ACHN (cell line): ENCODE measurements at places on chromosomes 7 and 10.

DNA sequence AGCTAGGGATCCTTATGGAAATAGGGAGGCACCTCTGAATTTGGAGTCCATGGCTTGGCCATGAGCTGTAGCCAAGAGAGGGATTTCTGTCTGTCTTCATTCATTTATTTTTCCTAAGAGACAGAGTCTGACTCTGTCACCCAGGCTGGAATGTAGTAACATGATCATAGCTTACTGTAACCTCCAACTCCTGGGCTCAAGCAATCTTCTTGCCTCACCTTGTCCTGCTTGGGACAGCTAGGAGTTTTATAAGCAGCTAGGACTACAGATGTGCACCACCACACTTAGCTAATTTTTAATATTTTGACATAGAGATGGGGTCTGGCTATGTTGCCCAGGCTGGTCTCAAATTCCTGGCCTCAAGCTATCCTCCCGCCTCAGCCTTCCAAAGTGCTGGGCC lies 8.5 kb upstream of the HABP2 start:
- DNase-seq = no peak

DNA sequence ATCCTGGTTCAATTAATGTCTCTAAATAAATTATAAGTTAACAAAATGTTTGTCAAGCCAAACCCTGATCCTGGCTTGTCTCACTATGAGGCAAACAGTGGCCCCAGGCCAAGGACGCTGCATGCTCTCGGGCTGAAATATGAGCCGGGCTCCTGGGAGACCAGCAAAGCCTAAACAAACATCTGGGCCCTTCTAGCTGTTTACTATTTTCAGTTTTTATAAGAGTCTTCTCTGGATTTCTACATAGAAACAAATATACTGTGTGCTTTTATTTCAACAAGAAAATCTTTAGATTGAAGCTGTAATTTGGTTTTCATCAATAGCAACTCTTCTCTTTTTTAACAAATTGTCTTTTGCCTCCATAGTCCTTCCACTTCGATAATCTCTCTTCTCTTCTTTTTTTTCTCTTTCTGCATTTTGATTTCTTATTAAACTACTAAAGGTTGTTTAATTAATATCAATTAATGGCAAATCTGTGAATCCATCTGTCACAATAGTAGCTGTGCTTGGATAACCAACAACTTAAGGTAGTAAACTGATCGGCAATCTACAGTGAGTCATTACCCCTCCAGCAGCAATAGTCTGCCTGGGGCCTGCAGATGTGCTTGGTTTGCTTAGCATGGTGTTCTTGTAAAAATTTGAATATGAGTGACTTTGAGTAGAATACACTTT lies 83.3 kb upstream of the DNAJC1 start:
- no peak for DNase-seq

DNA sequence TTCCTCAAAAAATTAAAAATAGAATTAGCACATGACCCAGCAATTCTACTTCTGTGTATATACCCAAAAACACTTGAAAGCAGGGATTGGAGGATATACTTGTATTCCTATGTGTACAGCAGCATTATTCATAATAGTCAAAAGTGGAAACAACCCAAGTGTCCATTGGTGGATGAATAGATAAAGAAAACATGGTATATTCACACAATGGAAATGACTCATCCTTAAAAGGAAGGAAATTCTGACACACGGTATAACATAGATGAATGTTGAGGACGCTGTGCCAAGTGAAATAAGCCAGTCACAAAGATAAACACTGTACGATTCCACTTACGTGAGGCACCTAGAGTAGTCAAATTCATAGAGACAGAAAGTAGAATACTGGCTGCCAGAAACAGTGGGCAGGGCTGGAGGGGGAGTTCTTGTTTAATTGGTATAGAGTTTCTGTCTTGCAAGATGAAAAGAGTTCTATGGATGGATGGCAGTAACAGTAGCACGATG lies 26.6 kb upstream of the KAT6B start:
- DNase-seq = no peak

DNA sequence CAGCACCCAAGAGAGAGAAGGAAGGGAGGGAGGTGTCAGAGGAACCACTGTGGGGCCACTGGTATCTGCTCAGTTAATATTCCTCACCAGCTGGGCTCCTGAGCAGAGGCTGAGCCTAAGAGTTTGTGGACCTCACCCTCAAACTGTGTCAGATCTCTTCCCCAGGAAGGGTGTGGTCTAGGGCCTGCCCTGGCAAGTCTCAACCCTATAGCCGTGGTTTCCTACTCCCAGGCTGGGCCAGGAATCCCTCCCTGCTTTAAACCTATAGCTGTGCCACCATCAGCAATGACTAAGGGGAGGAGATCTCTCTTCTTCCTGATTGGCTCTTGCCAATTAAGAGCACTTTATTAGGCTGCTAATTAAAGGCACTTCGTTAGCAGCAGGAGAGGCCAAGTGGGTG lies 29.9 kb downstream of the POLL start:
- no peak for DNase-seq

GRCh38 chr7:99362801-99363200 lies 11.7 kb upstream of the ARPC1B start:
- no peak for DNase-seq

DNA sequence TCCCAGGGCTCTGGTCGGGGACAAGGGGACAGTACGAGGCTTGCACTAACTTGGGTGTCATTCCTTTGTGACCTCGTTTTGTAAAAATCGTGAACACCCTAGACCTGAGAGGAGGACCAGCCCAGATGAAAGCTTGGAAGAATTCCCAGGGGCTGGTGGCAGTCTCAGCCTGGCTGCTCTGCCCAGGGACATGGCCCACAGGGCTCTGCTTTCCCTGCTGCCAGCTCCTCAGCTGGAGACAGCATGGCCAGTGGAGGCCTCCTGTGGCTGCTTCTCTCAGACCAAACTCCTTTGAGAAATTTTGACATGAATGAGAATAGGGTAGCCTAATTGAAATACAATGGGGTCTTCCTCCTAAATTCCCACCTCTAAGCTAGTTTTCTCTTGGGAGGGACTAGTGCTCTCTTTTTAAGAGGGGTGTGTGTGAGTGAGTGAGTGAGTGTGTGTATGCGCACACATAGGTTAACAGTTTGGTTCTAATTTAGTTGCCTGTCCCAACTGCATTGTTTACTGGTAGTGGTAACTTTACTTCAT lies 140.3 kb upstream of the EFCAB10 start:
- DNase-seq = no peak

DNA sequence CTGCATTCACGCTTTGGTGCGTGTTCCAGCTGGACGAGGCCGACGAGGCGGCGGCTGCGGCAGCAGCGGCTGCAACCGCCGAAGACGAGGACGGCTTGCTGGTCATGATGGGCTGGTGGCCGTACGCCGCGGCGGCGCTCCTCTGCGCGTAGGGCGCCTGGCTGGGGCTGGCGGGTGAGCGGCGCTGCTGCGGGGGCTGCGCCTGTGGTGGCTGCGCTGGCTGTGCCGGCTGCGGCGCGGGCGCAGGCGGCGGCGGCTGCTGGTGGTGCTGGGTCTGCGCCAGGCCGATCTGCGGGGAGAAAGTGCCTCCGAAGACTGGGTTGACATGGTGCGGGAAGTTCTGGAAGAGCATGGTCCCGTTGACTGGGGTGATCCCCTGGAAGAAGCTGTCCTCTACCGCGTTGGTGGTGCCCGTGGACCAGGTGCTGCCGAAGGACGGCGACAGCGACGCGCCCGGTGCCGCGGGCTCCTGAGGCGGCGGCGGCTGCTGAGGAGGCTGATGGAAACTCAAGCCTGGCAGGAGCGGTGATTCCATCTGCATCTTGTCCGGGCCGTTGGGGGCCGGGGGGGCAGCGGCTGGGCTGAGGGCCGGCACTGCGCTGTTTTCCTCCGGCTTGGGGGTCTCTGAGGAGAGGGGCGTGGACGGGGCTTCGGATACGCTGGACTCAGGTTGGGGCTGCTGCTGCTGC lies 51.1 kb downstream of the CPEB3 start:
- DNase-seq = peak; percentile 42

DNA sequence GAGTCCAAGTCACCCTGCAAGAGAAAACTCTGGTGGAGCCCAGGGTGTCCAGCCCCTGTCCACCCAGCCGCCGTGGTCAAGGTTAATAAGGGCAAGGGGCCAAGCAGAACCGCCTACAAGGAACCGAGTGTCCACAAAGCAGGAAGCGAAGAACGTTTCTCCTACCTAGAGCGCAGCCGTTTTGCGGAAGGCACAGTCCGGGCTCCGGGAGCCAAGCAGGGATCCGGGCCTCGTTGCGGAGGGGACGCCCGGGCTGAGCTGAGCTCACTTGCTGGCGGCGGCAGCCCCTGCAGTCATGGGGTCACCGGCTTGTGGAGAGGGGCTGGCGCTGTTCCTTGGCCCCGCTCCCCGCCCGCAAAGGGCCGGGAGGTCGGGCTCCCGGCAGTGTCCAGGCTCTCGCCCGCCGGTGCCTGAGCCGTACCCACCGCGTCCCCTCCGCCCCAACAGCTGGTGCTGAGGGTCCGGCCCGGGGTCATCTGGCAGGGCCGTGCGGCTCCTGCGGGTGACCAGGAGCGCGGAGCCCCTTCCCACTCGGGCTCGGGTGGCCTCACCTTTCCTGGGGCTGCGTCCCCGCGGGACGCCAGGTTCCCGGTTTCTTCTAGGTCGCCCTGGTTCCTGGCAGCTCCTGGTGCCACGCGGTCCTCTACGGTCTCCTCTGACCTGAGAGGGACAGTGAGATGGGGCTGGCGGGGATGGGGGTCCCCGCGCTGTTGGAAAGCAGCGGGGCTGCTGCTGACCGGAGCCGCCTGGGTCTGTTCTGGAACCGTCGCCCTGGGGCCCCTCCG lies 14.0 kb upstream of the ZNF273 start:
- no peak for DNase-seq

GRCh38 chr7:28685242-28685643 lies 272.9 kb downstream of the TRIL start:
- DNase-seq = no peak
